ENCODE measurements at places on chromosomes 16 and 17.
A peak's percentile ranks its signal among the peaks of the same experiment; 100 is the strongest.

DNA sequence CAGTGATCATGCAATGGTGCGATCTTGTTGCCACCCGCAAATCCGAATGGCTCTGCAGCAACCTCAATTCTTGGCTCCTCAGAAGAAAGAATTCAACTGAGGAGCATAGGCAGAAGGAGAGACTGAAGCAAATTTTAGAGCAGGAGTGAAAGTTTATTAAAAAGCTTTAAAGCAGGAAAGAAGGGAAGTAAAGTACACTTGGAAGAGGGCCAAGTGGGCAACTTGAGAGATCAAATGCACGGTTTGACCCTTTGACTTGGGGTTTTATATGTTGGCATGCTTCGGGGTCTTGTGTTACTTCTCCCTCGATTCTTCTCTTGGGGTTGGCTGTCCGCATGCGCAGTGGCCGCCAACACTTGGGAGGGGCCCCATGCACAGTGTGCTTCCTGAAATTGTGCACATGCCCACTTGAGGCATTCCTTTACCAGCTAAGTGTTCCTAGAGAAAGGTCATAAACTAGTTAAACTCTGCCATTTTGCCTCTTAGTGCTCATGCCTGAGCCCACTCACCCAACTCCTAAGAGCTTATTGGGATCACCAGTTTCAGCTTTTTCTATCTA is 36.7 kb downstream of the ZNRF1 start:
- DNase-seq = no peak

GRCh38 chr16:7731141-7731540 is 398.5 kb downstream of the RBFOX1 start:
- no peak for DNase-seq

DNA sequence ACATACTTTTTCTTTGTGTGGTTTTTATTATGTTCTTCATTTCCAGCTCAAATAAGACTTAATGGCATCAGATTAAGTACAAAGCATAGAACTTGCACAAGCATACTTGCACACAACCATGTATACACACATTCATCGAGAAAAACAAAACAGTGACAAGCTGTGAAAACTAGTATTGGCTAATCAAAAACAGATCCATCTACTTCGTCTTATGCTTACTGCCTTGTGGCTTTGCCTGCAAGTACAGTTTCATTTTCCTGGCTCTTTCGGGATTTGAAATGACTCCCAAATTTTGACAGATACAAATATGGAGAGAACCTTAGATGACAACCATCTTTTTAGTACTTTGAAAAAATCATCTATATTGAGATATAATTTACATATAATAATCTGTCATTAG is 338.3 kb downstream of the BCAS3 start:
- DNase-seq = no peak

DNA sequence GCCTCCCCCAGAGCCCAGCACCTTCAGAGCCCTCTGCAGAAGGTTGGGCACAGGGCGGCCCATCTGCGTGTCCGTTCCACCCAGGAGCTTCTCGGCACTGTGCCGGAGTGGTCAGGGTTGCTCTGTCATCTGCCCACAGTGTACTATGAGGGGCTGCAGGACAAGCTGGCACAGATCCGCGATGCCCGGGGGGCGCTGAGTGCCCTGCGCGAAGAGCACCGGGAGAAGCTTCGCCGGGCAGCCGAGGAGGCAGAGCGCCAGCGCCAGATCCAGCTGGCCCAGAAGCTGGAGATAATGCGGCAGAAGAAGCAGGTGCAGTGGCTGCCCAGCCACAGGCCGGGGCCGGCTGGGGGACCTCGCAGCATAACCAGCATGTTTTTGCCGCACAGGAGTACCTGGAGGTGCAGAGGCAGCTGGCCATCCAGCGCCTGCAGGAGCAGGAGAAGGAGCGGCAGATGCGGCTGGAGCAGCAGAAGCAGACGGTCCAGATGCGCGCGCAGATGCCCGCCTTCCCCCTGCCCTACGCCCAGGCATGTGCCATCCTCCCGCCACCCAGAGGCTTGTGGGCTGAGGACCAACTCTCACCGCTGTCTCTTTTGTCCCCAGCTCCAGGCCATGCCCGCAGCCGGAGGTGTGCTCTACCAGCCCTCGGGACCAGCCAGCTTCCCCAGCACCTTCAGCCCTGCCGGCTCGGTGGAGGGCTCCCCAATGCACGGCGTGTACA is 6.8 kb upstream of the MRPL12 start:
- DNase-seq = no peak

GRCh38 chr16:69566240-69566980 is 644 bp downstream of the NFAT5 start:
- DNase-seq = peak; percentile 6

DNA sequence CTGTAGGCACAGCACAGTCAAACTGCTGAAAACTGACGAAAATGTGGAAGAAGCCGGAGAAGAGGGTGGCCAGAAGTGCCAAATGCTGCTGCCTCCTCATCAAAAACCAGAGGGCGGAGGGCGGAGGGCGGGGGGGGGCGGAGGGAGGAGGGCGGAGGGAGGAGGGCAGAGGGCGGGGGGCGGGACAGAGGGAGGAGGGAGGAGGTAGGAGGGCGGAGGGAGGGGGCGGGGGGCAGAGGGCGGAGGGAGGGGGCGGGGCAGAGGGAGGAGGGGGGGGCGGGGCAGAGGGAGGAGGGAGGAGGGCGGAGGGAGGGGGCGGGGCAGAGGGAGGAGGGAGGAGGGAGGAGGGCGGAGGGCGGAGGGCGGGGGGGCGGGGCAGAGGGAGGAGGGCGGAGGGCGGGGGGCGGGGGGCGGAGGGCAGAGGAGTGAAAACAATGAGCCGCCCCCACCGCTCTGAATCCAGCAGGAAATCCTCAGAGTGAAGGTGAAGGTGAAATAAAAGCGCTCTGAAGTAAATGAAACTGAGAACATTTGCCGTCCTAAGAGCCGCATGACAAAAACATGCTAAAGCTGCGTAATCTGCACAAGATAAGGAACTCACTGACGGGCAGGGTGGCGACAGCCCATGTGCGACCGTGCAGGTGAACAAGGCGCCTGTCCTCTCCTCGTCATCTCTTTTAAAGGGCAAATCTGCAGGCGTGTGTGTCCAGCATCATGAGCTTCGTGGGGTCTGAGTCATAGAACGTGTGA is 22.6 kb upstream of the CBFA2T3 start:
- no peak for DNase-seq

DNA sequence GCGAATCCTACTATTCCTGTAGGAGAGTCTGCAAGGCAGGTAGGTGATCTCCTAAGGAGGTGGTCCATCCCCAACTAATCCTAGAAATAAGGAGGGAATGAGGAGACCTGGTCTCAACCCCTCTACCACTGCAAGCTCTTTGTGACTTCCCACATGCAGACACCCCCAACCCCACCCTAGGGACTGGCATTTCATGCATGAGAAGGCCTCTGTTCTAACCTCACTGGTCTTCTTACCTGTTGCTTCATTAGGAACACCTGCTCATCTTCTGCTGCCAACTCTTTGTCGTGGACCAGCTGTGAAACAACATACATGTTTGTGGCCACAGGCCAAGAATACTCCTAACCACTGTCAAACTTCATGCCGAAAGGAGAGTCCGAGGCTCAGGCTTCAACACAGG is 22.6 kb downstream of the DYNC1LI2 start:
- DNase-seq = no peak

- no peak for DNase-seq
These were observed 105.5 kb downstream of the KPNA2 start for GRCh38 chr17:68141050-68141449.
